Right cardiac atrium (tissue), 5 donors: ENCODE measurements at places on chromosomes 2 and 18. TPM values are rescaled to one million over a fixed set of nuclear protein-coding genes. Genes with fewer than 3 reads are reported as not detected.
A peak's percentile ranks its signal among the peaks of the same experiment; 100 is the strongest.

The PARD3B gene
- 13.0 TPM for total RNA-seq

The CROCC2 gene
- total RNA-seq, result 0.03 TPM

The ATP8B1 gene
- 9.0 TPM for total RNA-seq

- DNase-seq, result no peak
Measured at GRCh38 chr2:85428343-85428881, 9.9 kb downstream of the SH2D6 start.

DNA sequence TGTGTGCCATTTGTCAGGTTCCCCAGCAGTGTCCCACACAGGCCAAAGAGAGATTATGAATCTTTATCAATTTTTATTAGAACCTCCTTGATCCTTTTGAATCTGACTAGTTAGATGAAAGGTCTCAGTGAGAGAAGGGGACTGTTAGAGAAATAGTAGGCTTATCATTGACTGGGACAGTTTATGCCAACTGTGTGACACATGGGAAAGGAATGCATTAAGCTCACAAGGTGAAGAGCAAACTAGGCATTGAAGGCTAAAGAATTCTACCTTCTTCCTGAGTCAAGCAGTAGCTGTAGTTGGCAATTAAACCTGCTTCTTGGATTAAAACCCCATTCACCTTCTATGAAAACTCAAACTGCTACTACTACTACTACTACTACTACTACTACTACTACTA, 389.6 kb upstream of the CDH19 start:
- no peak for DNase-seq

GRCh38 chr2:171692331-171692730, 5.1 kb downstream of the DYNC1I2 start:
- DNase-seq, result no peak

DNA sequence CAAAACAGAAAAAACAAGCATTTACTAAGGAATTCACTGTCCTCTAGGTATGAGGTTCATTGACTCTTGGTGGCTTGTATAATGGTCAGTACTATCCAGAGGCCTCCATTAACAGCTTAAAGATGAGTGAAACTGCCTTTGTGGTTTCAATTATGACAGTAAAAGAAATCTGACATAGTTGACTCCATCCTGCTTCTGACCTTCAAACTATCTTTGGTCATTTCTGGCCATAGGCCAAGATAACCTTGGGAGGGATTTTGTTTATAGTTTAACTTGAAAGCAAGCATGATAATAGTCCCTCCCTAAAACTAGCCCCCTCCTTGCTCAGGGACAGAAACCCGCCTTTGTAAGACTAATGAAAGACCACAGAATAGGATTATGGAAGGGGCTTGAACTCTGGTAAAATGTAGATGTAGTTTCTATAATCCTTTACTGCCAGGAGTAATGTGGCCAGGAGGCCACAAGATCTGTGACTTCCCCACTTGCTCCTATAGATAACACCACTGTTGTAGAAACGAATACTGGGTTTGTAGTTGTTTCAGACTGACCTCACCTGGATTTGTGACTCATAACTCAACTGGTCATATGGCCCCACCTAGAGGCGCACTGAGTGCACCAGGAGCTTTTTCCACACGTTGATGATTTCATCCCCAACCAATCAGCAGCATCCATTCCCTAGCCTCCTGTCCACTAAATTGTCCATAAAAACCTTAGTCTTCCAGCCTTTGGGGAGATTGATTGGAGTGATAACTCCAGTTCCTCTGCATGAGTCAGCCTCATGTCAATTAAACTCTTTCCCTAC, 8.6 kb upstream of the PLEKHM3 start:
- DNase-seq, result no peak

GRCh38 chr2:210230518-210230917, 5.3 kb upstream of the ACADL start:
- DNase-seq, result no peak

GRCh38 chr2:234500394-234501006, 3.6 kb upstream of the ARL4C start:
- peak; percentile 69 for DNase-seq

DNA sequence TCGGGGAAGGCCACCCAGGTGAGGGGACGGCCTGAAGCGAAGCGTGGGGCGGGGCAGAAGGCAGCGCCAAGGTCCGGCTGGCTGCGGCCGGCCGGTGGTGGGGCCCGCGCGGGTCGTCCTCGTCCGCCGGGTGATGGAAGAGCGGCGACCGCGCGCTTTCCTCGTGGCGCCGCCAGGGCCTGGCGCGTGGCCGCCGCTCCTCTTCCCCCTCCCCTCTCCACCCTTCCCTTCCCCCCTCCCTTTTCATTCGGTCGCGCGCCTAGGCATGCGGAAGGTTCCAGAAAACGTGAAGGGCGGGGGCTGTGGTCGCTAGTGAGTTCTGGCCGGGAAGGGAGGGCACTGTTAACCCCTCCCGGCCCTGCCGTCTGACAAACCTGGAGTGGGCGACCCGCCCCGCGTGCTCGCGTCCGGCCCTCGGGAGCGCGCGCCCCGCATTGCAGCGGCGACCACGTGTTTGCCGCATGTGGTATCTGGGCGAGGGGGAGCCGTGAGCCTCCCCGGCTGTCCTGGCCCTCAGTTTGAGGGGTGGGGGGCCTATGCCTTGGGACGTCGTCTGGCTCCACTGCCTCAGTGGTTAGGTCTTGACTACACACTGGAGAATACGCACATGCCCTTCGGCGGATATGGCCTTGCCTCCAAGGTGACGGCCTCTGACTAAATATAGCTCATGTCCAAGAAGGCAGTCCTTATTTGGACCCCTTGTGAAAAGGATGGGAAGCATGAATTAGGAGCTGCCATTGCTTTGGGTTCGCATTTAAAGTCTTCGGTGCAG, 579 bp downstream of the MAT2A start:
- DNase-seq, result peak; percentile 91
